CD4-positive, alpha-beta T cell treated with Interleukin-6 at 100 ng/mL for 8 hours (primary cell): ENCODE measurements at places on chromosomes 6 and 20.

DNA sequence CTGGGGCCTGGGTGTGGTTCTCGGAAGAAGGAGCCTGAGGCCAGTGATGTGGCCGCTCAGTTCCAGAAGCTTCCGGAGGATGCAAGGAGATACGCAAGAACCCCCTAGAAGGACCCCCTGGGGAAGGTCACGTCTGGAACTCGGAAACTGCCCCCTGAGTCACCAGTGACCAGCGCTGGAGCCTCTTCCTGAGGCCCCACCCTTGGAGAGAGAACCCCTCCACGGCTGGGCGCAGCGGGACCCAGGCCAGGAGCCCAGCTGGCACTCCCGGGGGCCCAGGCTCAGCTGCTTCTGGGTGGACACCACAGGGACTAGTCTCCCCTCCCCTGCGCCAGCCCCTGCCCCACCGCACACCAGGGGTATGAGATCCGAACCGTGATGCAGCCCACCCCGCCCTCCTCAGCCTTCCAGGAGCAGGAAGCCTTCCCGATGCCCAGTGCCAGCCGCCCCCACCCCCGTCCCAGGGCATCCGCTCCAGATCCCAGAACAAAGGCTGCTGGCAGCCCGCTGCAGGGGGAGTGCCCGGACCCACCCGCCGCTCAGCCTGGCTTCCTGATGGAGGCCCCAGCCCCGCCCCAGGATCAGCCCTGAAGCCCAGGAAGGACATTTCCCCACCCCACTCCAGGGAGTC, 7.5 kb downstream of the LAMA5 start:
- DNase-seq: no peak

DNA sequence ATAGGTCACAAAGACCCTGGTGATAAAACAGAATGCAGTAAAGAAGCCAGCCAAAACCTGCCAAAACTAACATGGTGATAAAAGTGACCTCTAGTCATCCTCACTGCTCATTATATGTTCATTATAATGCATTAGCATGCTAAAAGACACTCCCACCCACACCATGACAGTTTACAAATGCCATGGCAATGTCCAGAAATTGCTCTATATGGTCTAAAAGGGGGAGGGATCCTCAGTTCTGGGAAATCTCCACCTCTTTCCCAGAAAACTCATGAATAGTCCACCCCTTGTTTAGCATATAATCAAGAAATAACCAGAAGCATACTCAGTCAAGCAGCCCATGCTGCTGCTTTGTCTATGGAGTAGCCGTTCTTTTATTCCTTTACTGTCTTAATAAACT, 40.4 kb upstream of the MC3R start:
- DNase-seq: no peak

DNA sequence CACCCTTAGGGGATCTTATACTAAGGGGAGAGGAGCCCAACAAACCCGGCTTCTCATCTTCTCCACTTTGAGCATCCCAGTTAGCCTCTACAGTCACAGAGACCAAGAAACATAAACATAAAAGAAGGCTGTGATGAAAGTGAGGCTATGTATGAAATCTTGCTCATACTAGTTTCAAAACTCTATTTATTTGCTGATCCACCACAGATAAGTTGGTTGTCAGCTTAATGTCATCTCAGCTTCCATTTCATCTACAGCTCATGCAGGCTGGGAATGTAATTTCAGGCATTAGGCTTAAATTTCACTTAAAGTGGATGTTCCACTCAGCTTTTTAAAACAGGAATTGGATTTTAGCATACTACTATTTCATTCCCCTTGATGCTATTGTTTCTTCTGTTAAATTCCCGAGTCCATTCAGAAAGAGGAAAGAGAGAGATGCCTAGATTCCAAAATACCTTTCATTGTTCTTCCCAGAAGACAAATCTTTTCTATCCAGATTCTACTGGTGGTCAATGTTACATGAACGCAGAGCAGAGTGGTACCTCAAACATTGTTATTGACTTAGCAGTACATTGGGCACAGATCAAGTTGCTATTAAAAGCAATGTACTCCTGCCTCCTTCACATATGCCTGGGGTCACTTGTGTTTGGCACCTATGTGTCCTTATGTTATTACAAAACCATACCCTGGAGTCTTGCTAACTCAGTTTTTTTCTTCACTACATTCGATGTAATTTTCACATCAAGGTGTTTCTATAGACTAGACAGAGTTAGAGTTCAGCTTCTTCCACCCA, 149.0 kb downstream of the HACE1 start:
- DNase-seq: no peak

DNA sequence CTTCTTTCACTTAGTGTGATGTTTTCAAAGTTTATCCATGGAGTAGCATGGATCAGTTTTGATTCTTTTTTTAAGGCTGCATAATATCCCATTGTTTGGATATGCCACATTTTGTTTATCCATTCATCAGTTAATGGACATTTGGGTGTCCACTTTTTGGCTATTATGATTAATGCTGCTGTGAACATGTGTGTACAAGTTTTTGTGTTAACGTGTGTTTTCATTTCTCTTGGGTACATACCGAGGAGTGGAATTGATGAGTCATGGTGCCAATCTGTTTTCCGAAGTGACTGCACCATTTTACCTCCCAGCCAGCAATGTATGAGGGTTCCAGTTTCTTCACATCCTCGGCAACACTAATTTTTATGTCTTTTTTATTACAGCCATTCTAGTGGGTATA, 78.4 kb upstream of the CCDC28A start:
- no peak for DNase-seq

- DNase-seq: no peak
These were observed 763.6 kb downstream of the TENT5A start for GRCh38 chr6:80988892-80989291.

GRCh38 chr6:6695625-6696276, 107.2 kb downstream of the LY86 start:
- DNase-seq: no peak

DNA sequence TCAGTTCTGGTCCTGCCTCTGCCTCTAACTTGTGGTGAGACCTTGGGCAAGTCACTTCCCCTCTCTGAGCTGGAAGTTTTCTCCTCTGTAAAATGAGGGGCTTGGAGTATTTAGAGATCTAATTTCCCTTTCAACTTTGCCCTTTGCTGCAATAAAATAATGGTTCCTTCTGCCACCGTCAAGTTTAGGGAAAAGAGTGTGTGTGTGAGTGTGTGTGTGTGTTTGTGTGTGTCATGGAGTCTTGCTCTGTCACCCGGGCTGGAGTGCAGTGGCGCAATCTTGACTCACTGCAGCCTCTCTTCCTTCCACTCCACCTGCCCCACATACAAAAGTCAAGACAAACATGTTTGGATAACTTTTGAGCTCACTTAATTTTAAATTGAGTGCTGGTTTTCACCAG, 39.2 kb upstream of the PIM1 start:
- DNase-seq: no peak
